ENCODE measurements at places on chromosomes 1 and 21.

GRCh38 chr1:58539553-58539952 lies 7.0 kb downstream of the OMA1 start:
- no peak for DNase-seq

DNA sequence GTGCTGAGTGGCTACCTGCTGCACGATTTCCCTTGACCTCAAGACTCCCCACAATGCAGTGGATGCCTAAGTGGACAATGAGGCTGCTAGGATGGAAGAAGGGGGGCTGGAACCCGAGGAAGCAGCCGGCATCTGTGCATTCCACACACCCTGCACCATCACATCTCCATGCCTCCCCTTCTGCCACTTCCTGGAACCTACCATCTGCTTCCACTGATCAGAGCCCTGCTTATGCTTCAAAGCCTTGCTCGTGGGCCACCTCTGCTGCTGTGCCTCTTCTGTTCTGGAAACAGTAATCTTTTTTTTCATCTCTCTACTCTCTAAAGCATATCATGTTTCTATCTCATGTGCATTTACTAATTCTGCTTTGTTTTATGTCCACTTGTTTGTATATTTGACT lies 66.2 kb upstream of the WDR26 start:
- DNase-seq: no peak

GRCh38 chr21:34307991-34308532 lies 55.7 kb upstream of the KCNE2 start:
- no peak for DNase-seq

DNA sequence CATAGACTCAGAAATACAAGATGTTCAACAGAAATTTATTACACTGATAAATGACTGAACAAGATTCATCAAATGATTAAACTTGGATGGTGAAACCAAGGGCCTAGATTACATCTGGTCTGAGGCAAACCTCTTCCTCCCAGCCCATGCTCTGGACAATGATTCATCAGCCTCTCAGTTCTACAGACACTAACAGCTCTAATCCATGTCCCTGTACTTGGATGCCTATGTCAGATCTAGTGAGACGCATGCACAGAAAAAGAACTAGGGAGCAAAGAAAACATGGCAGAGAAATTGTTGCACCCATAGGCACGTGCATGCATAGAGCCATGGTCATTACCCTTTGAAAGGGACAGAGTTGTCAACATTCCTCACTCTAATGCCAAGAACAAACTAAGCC lies 250.1 kb downstream of the KCNH1 start:
- DNase-seq: no peak

- DNase-seq: no peak
Observed at GRCh38 chr21:25995278-25995677, 175.3 kb downstream of the APP start.

- DNase-seq: no peak
Observed at GRCh38 chr1:21220815-21221214, 44.1 kb upstream of the EIF4G3 start.

DNA sequence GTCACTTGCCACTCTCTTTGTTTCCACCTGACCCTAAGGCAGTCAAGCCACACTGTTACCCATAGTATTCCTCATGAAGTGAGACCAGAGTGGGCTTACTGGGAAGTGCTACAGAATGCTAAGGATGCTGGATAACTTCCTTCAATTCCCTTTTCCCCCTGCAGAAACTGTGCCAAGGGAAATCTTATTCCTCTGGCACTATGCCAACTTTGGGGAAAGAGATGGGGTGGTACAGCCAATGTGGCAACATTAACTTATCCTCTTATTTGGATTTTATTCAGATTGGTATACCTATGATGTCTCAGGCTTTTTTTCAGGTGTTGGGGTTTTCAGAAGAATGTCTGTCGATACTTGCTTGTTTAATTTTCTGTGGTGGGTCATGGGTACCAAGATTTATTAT lies 599.4 kb upstream of the PBX1 start:
- DNase-seq: no peak

DNA sequence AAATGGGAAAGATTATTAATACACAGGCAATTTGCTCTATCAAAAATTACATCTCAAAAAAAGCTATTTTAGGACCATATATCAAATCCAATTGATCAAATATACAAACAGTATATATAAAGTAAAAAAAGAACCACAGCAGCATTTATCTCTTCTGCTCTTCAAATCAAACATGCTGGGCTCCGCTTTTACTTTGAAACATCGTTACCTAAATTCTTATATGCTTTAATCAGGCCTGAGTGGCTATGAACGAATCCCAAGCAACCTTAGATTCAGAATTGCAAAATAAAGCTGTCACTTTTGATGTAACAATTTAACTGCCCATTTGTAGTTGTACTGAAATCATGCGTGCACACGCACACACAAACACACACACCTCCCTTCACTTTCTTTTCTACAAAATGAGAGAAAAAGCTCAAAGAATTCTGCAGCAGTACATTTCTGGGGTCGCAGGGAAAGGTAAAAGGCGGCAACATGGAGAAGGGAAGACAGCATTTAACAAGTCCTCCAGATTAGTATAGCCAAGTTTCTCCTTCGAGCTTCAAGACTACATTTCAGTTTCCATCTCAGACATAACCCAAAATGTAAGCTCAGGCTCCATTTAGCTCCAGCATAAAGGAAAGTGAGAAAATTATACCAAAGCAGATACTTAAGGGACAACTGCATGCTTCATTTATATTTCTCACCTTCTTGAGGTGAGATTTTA lies 92.2 kb upstream of the TTC39A start:
- DNase-seq: no peak

GRCh38 chr1:204207136-204207616 lies 6.6 kb downstream of the GOLT1A start:
- no peak for DNase-seq

Data from brain pericyte (primary cell).